ENCODE measurements at places on chromosomes 16 and 17.

DNA sequence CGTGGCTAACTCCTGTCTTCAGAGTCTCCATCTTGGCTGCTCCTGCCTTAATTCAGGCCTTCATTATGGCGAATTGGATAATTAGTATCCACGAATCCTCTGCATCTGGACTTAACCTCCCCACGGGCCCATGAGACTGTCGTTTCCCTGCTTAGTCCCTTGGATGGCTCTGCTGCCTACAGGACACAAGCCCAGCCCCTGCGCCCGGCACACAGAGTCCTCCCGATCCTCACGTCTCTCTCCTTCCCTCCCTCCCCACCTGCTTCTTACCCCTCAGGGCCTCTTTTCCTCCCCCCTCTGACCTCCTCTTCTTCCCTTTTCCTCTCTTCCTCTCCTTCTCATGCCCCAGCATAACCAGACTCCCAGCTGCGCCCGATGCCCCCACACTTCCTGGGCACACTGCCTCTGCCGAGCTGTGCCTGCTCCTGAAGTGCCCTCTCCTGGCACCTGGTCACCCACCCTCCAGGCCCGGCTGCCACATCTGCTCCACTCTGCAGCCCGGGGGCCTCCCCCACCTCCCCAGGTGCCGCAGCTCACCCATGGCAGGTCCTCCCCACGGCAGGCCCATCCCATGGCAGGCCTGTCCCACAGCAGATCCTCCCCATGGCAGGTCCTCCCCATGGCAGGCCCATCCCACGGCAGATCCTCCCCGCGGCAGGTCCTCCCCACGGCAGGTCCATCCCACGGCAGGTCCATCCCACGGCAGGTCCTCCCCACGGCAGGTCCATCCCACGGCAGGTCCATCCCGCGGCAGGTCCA, 45.9 kb downstream of the RPH3AL start:
- no peak for DNase-seq

GRCh38 chr16:88804173-88804551, 573 bp downstream of the CDT1 start:
- DNase-seq, result no peak

DNA sequence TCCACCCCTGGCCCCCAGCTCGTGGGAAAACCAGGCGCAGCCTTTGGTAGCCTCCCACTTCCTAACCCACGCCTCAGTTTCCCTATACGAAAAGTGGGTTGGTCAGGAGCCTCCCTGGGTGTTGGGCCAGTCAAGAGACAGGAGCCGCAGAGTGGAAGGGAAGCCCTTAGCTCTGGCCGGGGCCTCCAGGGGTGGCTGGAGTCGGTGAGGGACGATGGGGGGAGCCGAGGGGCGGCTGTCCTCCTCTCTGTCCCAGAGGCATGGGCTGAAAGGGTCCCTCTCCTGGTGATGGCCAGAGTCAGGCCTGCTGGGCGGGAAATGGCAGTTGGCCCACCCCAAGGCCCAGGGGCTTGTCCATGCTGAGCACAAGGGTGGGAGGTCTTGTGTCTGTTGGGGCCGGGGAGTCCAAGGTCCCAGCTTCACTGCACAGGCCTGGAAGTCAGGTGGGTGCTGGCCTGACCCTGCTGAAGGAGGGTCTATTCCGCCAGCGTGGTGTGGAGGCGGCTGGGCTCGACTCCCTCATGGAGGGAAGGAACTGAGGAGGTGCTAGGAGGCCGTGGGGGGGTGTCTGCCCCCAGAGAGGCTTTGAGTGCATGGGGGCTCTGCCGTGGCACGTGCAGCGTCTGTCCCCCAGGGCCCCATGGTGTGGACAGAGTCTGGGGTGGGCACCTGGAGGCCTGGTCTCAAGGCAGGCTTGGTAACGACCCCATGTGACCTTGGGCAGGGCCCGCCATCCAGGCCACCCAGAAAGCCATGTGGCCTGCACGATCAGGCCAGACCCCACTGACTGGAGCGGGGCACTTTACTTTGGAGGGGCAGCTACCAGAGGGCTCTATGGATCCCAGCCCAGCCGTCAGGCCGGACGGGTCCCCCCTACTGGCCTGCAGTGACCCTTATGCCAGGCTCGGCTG, 1.1 kb downstream of the SLC16A3 start:
- no peak for DNase-seq

DNA sequence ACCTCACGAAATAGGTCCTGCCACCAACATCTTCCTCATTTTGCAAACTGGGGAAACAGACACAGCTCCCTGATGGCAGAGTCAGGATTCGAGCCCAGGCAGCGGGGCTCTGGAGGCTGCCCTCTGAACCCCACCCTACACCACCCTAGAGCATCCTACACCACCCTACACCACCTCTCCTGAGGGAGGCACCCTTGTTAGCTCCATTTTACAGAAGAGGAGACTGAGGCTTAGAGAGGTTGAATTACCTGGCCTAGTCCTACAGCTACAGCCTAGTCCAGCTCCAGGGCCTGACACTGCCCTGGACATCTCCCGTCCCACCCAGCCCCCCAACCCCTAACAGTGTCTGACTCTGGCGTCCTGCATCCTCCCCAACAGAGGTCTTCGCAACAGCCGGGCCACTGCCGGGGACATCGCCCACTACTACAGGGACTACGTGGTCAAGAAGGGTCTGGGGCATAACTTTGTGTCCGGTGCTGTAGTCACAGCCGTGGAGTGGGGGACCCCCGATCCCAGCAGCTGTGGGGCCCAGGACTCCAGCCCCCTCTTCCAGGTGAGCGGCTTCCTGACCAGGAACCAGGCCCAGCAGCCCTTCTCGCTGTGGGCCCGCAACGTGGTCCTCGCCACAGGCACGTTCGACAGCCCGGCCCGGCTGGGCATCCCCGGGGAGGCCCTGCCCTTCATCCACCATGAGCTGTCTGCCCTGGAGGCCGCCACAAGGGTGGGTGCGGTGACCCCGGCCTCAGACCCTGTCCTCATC, 3.2 kb upstream of the NECAB2 start:
- no peak for DNase-seq

- DNase-seq, result no peak
Measured at GRCh38 chr16:53482123-53482522, 20.9 kb downstream of the AKTIP start.

DNA sequence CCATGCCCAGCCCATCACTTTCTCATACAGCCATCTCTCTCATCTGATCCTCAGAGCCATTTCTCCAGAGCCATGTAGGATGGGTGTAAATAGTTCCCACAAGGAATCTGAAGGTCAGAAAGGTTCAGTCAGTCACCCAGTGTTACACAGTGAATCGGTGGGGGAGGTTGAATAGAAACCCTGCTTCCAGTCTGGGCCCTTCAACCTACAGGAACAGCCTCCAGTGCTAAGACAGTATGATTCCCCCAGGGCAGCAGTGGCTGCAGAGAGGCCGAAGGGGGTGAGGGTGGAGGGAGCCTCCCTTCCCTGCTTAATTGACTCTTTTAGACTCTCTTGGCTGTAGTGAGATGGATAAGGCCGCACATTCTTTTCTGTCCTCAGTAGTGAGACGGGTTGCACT, 3.6 kb downstream of the WNT9B start:
- DNase-seq, result no peak

DNA sequence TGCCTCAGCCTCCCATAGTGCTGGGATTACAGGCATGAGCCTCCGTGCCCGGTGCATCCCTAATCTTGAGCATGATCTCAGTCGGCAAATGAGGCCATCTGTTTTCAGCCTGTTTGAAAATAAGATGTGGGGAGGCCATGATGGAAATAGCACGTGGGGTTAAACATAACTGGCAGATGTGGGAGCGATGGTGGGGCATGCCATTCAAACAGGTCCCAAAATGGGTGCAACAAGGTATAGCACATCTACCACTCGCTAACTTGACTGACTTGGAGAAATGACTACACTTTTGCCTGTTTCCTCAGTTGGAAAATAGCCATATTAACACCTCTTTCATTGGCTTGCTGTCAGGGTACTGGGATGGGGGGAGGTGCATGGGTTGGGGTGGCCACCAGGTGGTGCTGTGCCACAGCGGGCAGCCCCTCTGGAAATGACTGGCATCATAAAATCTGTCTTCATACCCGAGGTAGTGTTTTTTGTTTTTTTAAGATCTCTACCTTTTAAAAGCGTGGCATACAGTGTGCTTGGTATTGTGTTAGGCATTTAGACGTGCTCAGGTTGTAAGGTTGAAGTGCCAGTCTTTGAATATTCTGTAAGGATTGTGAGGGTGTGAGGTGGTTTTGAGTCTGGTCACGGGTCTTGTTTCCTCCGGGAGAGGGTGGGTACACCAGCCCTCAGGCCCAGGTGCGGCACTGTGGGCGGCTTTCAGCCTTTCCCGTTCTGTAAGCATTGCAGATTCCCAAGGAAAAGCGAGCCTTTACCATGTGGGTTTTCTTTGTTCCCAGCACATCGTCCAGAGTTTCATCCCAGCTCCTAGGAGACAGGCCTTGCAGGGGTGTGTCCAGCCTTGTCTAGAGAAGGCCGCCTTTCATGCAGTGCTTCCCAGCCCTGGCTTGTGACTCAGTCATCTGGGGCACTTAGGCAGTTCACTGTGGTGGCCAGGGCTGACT, 2.9 kb upstream of the TTYH2 start:
- peak; percentile 36 for DNase-seq

DNA sequence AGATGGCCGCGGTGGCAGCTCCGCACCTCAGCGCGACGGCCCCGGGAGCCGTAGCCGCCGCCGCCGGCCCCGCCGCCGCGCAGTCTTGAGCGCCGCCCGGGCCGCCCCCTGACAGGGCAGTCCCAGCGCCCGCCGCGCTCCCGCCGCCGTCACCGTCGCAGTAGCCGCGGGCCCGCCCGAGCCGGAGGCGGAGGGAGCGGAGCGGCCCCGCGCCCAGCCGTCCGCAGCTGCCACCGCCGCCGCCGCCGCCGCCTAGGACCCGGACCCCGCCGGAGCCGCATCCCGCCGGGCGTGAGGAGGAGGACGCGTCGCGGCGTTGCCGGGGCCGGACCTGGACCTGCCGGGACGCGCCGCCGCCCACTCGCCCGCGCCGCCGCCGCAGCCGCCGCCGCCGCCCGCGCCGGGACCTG, 218 bp downstream of the TNRC6C start:
- DNase-seq, result no peak

DNA sequence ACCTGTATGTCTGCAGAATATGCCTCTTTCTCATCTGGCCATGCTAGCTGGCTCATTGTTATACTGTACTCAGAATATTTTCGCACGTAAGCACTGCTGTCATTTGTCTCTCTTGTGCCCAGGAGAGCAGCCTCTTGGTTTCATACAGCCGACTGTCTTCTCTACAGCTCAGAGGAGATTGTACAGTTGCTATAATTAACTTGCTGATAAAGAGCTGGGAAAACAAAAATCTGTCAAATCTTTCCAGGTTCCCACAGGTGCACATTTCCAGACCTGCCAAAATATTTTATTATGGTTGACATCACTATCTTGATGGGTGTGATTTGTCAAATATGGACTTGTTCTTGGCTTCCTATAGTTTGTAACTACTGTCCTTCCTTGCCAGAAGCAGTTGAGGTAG, 122.7 kb downstream of the FTO start:
- DNase-seq, result no peak

- no peak for DNase-seq
Measured at GRCh38 chr17:12627781-12628451, 37.8 kb upstream of the MYOCD start.

DNA sequence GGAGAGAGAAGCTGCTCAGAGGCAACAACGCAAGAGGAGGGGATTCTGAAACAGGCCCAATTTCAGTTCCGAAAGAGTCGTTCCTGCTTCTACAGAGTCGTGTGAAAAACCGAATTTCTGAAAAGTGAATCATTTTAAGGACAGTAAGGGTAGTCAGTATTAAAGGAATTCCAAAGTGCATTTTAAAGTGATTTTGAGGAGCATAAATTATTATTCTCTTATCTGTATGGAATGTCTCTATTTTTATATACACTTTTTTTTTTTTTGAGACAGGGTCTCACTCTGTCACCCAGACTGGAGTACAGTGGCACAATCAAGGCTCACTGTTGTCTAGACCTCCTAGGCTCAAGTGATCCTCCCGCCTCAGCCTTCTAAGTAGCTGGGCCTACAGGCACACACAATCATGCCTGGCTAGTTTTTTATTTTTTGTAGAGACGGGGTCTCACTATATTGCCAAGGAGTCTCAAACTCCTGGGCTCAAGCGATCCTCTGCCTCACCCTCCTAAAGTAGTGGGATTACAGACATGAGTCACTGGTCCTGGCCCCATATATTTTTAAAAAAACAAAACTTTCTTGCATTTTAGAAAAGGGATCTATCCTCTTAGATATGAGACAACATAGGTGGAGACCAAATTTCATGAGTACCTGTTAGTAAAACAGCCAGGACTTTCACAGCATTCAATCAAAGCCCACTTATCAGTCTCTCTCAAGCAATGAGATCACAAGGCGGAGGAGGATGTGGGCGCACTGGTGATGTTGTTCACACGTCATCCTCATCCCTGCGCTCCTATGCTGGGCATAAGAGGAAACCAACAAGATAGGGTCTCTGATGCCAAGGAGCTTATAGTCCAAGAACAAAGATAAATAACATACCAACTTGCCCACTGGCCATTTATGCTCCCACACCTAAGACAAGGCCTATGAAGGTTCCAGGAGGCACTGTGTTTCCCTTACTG, 53.2 kb downstream of the SMG6 start:
- DNase-seq, result no peak

GRCh38 chr17:68161644-68162428, 86.0 kb upstream of the AMZ2 start:
- DNase-seq, result no peak

GRCh38 chr17:45227926-45228762, 6.5 kb downstream of the FMNL1 start:
- no peak for DNase-seq

- no peak for DNase-seq
Measured at GRCh38 chr17:185445-186138, 4.1 kb upstream of the DOC2B start.

- DNase-seq, result peak; percentile 38
Measured at GRCh38 chr17:39174920-39175694, 9.1 kb upstream of the ARL5C start.

DNA sequence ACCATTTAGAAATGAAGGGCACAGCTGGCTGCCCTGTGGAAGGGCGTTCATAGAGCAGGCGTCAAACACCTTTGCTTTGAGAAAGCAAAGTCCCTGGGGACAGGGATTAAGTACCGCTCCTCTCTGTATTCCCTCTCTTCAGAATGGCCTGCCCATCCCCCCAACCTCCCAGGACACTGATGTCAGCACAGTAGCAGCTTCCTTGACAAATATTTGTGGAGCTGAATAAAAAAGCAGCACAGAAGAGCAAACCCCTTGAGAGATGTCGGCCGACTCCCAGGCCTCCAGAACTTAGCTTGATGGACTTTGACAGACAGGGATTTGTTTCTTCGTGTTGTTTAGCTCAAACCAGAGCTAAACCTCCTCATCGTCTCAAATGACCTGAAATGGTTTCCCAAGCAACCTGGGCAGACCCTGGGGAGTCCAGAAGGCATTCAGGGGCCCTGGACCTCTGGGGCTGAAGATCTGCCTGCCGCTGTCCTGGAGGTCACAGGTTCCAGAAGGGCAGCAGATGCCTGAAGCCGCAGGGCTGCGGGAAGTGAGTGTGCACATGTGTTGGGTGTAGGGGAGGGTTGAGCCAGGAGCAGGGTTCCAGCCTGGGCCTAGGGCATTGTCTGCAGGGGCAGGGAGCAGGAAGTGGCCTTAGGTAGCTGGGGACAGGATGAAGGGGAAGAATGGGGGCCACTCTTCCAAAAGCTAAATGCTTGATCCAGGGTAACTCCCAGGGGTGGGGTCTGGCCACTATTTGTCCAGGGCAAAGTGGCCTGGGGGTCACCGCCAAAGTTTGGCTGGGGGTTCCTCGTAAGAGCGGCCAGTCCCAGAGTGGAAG, 42.3 kb upstream of the NKD1 start:
- DNase-seq, result peak; percentile 40

GRCh38 chr17:62032480-62032879, 32.6 kb downstream of the MED13 start:
- DNase-seq, result no peak

GRCh38 chr16:65106757-65107156, 15.1 kb downstream of the CDH11 start:
- no peak for DNase-seq

- no peak for DNase-seq
Measured at GRCh38 chr16:64250866-64251265, 871.0 kb downstream of the CDH11 start.

Data from NCI-H2029 (cell line).